Fibroblast of skin of scalp (primary cell): ENCODE measurements at places on chromosomes 16 and 17.

GRCh38 chr16:84597528-84597896, 20.4 kb downstream of the COTL1 start:
- DNase-seq = no peak

GRCh38 chr17:72576289-72576759, 455.5 kb downstream of the SOX9 start:
- no peak for DNase-seq

DNA sequence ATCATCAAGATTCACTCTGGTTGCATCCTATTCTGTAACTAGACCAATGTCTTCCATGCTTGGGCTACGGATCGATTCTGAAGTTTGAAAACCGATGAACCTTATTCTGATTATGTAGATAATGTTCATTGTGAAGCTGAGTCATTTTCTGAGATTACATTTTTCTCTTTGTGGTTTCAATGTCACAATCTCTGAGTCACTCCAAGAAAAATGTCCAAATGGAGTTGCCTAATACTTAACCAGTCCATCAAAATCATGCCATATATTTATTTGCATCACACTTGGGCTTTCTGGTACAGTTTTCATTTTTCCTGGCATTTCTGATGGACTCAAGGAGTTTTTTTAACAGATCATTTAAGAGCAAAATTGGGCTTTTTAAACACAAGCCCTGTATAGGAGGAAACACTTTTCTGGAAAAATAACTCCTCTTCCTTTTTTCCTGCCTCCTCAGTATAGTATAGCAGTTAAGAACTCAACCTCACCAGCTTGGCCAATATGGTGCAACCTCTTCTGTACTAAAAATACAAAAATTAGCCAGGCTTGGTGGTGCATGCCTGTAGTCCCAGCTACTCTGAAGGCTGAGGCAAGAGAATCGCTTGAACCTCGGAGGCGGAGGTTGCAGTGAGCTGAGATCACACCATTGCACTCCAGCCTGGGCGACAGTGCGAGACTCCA, 17.5 kb downstream of the CACNG3 start:
- DNase-seq = peak; percentile 1

- DNase-seq = no peak
These were observed 164.3 kb downstream of the PARN start for GRCh38 chr16:14465799-14466198.

- DNase-seq = peak; percentile 62
These were observed 16.5 kb downstream of the CDIP1 start for GRCh38 chr16:4522051-4522581.

DNA sequence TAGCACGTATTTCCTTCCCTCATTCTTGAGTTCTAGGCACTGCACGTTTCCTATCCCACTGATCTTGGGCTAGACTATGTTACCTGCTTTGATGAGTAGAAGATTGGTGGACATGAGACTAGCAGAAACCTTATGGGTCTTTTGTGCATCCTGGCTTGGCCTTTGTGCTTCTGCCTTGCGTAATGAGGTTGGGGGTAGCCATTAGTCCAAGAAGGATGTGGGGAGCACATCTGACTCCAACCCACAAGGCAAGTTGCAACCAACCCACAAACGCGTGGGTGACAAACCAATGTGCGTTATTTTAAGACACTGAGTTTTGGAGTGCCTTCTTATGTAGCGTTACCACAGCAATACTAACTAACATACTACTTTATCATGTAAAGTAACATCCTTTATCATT, 180.4 kb upstream of the IRX5 start:
- no peak for DNase-seq

DNA sequence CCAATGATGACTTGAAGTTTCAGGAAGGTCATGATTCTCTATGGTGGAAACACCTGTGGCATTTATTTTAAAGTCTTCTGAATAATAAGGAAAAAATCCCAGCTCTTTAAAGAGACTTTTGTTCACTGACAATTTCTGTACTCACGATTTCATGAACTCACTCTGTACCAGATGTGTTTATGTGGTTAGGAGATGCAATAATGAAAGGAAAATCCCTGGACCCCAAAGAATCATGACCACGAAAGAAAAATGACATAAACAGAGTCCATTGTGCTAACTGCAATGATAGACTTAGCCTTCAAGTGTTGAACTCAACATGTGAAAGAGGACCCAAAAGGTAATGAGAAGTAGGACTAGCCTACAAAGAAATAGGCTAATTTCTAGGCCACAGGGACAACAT, 947.5 kb downstream of the CDH11 start:
- DNase-seq = no peak

DNA sequence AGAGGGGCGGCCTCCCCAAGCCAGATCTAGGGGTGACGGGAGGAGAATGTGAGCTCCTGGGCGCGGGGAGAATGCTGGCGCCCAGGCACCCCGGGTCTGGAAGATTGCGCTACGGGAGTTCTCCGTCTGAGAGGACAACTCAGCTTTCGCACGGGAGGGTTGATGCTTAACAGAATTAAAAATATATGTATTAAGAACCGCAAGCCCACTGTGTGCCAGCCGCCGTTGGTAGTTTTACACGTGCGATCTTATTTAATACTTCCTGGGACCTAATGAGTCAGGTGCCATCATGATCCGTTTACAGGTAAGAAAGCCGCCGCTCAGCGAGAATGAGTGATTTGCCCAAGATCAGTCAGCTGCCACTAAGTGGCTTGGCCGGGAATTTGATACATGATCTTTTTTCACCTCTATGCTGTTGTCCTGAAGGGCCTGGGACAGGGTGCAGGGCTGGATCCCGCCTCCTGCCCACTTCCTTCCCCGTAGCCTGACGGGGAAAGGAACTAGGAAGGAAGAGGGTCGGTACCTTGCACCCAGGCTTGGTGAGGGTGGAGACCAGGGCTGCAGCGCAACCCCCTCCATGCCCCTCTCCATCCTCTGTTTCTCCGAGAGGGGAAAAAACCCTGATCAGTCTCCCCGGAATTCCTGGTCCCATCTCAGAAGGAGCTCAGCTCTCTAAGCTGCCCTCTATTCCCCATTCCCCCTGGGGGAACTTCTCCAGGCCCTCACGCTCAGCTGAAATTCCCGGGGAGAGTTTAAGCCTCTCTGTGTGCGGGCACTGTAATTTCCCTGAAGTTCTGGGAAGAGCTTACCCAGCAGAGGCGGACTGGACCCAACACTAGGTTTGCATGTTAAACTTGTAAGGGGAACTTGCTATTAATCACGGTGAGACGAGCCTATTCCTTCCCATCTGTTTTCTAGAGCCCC, 983 bp downstream of the VAT1L start:
- no peak for DNase-seq

DNA sequence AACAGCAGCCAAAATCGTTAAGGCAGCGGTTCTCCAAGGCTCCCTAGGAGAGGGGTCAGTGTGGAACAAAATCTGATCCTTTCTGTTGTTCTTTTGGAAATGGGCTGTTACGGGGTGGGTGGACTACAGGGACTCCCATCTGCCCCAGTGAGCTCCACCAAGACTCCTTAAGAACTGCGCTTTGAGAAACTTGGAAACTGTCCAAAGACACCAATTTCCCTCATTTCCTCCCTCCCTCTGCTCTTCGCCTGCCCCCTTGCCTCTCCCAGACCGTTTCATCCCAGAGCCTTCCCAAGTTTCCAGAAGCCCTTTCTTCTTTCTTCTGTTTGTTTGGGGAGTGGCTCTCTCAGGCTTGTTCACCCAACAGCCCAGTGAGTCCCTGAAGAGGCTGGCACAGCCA, 205.4 kb downstream of the COPRS start:
- DNase-seq = peak; percentile 39

GRCh38 chr17:279331-279730, 73.3 kb downstream of the RPH3AL start:
- no peak for DNase-seq

GRCh38 chr17:8153525-8153956, 1.3 kb upstream of the PER1 start:
- DNase-seq = peak; percentile 95

- peak; percentile 90 for DNase-seq
These were observed 68.3 kb upstream of the BCAR1 start for GRCh38 chr16:75319513-75320411.

GRCh38 chr17:30520436-30520835, 43.2 kb downstream of the GOSR1 start:
- DNase-seq = peak; percentile 85

GRCh38 chr16:7420079-7420478, 87.4 kb downstream of the RBFOX1 start:
- no peak for DNase-seq

GRCh38 chr16:72008424-72009216, at the start of gene DHODH:
Gene DHODH, plus strand, starts transcription at chr16:72008744. Its CDS starts 21 bp downstream, at chr16:72008765.
- peak; percentile 98 for DNase-seq

DNA sequence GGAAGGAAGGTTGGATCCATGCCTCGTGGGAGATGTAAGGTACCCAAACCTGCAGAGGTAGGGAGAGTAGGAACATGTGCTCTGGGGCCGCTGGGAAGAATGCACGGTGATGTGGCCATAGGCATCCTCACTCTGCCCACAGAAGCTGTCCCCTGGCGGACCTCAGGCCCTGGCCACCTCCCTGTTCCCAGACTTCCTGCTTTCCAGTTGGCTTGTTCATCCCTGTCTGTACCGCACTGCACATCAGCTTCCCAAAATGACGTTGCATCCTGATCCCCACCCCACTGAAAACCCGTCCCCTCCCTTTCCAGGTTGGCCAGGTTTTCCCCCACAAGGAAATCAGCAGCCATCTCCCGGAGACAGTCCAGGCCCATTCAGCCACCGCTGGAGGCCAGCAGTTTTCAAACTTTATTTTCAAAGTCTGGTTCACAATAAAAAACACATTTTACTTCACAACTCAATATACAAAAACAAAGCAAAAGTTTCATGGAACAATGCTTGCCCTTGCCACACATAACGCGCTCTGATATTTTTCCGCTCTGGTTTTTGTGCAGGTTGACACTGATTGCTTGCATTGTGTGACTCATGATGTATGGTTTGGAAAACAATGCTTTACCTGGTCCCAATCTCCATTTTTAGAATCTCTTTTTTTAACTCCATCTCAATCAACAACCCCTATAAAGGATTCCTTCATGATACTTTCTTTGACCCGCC, 143.0 kb downstream of the GAS7 start:
- no peak for DNase-seq

DNA sequence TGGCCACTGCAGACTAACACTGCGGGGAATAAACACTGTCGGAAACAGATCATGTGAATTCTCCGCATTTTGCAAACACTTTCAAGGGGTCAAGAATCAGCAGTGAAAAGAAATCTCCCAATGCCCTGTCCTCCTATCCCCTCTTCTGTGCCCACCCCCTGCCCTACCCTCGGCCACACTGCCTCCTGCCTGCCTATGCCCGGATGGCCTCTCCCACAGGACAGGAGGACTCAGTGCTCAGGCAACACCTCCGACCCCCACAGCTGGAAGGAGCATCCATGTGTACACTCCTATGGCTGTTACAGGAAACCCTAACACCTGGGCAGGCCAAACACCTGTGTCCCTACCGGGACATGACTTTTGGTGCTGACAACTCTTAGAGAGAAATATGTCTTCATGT, 24.5 kb downstream of the FBXO31 start:
- no peak for DNase-seq

- DNase-seq = no peak
These were observed 6.2 kb downstream of the PHOSPHO1 start for GRCh38 chr17:49224198-49224996.

GRCh38 chr16:65739518-65739917, 617.7 kb upstream of the CDH11 start:
- no peak for DNase-seq

GRCh38 chr17:77692571-77693161, 265.8 kb upstream of the TNRC6C start:
- no peak for DNase-seq

GRCh38 chr17:62755141-62755851, 52.8 kb downstream of the MARCHF10 start:
- no peak for DNase-seq

GRCh38 chr16:79263425-79263824, 337.1 kb downstream of the MAF start:
- no peak for DNase-seq

DNA sequence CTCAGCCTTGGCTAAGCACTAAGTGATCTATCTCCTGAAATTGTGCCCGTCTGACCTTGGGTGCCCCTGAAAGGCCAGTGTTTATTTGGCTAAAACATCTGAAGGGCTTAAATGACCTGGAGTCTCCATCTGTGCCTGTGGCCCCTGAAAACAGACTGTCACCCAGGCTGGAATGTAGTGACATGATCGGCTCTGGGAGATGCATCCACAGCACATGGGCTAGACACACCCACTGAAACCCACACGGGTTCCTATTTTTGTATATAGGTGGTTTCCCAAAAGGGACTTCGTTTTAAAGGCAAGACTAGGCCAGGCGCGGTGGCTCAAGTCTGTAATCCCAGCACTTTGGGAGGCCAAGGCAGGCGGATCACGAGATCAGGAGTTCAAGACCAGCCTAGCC, 13.5 kb downstream of the CEP295NL start:
- no peak for DNase-seq

- no peak for DNase-seq
These were observed 460.2 kb upstream of the C16orf82 start for GRCh38 chr16:26606381-26607150.

DNA sequence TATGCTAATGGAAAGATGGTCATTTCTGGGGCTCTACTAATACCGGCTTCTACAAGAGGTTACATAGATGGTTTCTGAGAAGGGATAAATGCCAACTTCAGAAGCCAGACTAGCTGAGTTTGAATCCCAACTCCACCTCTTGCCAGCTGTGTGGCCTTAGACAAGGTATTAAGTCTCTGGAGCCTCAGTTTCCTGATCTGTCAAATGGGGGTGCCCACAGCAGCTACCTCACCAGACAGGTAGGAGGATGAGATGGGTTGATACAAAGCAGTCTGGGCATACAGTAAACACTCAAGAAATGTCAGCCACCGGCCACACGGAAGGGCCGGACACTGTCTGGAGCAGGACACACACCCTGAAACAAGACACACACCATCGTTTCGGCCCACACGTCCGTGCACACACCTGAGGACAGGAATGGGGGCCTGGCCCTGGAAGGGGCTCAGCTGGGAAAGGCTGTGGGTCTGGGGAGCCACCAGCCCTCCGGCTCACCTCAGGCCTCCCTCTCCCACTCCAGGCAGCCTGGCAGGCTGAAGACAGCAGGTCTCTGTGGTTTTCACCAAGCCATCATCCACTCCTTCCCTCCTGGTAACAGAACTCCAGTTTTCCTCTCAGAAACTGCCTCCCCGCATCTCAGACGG, 5.5 kb downstream of the KNOP1 start:
- DNase-seq = no peak

GRCh38 chr17:66687570-66688284, 147.2 kb upstream of the CACNG5 start:
- DNase-seq = no peak

DNA sequence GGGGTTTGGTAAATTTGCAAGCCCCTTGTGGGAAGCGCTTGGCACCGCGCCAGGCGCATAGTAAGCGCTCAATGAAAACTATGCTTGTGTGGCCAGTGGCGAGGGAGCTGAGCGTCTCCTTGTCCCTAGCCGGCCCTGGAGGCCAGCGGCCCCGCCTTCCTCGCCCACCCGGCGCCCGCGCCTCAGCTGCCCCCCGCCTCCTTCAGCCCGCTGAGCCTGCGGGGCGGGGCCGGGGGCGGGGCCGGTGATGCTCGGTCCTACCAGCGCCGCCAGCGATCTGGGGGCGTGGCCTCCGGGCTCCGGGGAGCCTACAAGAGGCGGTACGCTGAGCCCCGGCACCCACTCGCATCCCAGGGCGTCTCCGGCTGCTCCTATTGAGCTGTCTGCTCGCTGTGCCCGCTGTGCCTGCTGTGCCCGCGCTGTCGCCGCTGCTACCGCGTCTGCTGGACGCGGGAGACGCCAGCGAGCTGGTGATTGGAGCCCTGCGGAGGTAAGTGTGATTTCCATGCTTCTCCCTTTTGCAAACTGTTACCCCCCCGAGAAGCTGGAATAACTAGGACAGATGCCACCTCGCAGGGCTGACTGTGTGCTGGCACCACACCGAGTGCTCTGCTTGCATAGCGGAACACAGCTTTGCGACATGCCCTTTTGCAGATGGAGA, at the start of gene CRISPLD2:
TSS of gene CRISPLD2 (plus strand) at position 342 of the 661 bp plus-strand sequence. CDS start 18,511 bp downstream, outside the sequence.
- DNase-seq = peak; percentile 90

- no peak for DNase-seq
These were observed 14.3 kb upstream of the TMED6 start for GRCh38 chr16:69365901-69366300.
